ENCODE measurements at places on chromosomes 16 and 17. TPM values are rescaled to one million over a fixed set of nuclear protein-coding genes. Genes with fewer than 3 reads are reported as not detected.
A peak's percentile ranks its signal among the peaks of the same experiment; 100 is the strongest.

Gene CBX4
- 28.7 TPM for total RNA-seq

Gene HS3ST4
- not detected for total RNA-seq

Gene SRCIN1
- 2.0 TPM for total RNA-seq

Gene VPS9D1
- total RNA-seq = 12.6 TPM

Gene KCTD11
- 3.9 TPM for total RNA-seq

Gene MSI2
- total RNA-seq = 118 TPM

Gene SLC13A5
- total RNA-seq = not detected

Gene CACNG1
- total RNA-seq = not detected

GRCh38 chr16:55151561-55152305 is 172.3 kb upstream of the IRX6 start:
- H3K36me3 ChIP-seq = no peaks in the 10 kb centered on the region
- H3K4me3 ChIP-seq = no peak overlapping the region
- DNase-seq = no peak
- no peak overlapping the region for H3K27ac ChIP-seq

- peaks cover 25% of the 10 kb centered on the region for H3K27me3 ChIP-seq
- peaks cover 23% of the 10 kb centered on the region for H3K4me1 ChIP-seq
- no peak overlapping the region for H3K4me3 ChIP-seq
- no peaks in the 10 kb centered on the region for H3K36me3 ChIP-seq
Measured at GRCh38 chr16:4984174-4984990, 26.3 kb downstream of the SEC14L5 start.

DNA sequence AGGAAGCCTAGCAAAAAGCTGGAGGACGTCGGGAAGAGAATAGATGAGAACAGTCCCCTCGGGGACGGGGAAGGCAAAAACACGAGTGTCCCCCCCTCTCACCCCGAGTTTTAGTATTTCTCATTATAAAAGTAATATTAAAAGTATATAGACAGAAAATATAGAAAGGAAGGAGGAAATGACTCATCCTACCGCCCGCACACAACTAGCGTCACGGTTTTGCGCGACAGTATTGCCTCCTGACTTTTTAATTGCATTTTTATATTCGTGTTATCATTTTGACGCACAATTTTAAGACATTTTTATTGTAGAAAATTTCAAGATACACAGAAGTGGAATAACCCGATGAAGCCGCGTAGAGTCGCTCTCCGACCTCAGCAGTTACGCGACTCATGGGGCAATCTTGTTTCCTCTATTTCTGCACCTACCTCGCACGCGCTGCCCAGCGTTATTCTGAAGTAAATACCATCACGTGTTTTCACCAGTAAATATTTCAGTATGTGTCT is 652 bp upstream of the SLC25A19 start:
- peaks cover 16% of the 10 kb centered on the region for H3K36me3 ChIP-seq
- H3K27ac ChIP-seq = peak overlapping the region; percentile 95
- H3K4me1 ChIP-seq = peaks cover 17% of the 10 kb centered on the region
- H3K4me3 ChIP-seq = peak overlapping the region; percentile 82

DNA sequence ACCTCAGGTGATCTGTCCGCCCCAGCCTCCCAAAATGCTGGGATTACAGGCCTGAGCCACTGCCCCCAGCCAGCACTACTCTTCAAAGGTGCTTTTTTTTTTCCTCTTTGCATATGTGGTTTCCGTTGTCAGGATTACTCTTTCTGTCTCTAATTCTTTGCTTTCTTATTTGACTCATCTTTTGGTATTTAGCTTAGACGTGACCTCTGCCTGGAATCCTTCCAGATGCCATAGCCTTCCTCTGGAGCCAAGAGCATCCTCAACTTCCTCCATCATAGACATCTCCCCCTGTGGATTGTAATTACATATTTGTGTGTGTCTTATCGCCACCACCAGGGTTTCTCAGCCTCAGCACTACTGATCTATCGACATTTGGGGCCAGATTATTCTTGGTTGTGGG is 84.4 kb upstream of the XYLT1 start:
- no peak overlapping the region for H3K27ac ChIP-seq
- no peak overlapping the region for H3K4me3 ChIP-seq
- peaks cover 82% of the 10 kb centered on the region for H3K27me3 ChIP-seq
- no peaks in the 10 kb centered on the region for H3K36me3 ChIP-seq
- H3K4me1 ChIP-seq = no peaks in the 10 kb centered on the region
- DNase-seq = no peak

DNA sequence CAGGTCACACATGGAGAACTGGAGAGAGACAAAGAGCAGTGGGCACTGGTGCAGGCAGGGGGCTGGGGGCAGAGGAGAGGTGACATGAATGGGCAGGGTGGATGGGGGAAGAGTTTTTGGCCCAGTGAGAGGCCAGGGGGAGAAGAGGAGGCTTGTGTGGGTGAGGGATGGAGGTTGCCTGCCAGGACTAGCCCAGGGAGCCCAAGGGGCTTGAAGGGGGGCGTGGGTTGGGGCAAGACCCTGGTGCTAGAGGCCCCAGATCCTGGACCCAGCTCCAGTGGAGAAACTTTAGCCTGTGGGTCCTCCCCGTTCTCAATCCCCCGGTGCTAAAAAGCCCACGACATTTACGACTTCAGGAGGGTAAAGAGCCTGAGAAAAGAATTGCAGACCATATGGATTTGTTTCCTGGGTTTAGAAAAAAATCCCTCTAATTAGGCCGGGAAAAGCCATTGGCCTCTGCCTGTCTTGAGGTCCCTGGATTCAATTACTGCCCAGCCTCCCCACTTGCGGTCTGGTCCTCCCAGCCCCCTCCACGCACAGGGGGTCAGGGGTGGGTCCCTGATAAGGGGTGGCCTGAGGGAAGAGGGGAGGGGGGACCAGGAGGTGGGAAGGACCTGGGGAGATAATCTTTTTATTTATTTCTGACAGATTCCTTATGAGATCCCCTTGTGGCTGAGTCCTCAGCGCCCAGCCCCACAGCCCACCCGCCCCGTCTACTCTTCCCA is 33.0 kb downstream of the NGFR start:
- peaks cover 61% of the 10 kb centered on the region for H3K27me3 ChIP-seq
- no peak overlapping the region for H3K4me3 ChIP-seq
- no peaks in the 10 kb centered on the region for H3K36me3 ChIP-seq
- H3K27ac ChIP-seq = no peak overlapping the region

GRCh38 chr16:50681021-50681885 is at the start of gene SNX20:
SNX20 (minus strand) TSS chr16:50681312; CDS start chr16:50677526, 3,786 bp downstream.
- DNase-seq = peak; percentile 33
- H3K27me3 ChIP-seq = peaks cover 17% of the 10 kb centered on the region
- no peak within 1 kb of the TSS for H3K27ac ChIP-seq

DNA sequence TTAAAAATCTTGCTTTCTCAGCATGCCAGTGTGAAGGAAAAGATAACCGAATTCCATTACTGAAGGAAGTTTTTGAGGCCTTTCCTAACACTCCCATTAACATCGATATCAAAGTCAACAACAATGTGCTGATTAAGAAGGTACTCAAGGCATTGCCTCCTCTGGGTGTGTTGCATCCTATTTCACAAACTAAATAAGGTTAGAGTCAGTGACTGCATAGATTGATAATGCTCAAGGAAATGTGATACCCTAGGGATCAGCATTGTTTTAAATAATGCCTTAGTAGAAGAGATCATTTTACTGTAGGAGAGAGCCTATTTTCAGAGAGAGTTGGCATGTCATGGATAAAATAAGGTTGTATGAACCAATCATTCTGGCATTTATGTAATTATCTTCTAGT is 36.8 kb downstream of the GDPD1 start:
- H3K27ac ChIP-seq = no peak overlapping the region
- peaks cover 1% of the 10 kb centered on the region for H3K36me3 ChIP-seq
- H3K4me3 ChIP-seq = no peak overlapping the region

- DNase-seq = no peak
- H3K27ac ChIP-seq = no peak overlapping the region
- H3K27me3 ChIP-seq = peaks cover 21% of the 10 kb centered on the region
- no peaks in the 10 kb centered on the region for H3K36me3 ChIP-seq
Measured at GRCh38 chr16:16887193-16887592, 508.3 kb downstream of the NPIPA7 start.

GRCh38 chr17:10021272-10021984 is 116.4 kb upstream of the RCVRN start:
- peaks cover 80% of the 10 kb centered on the region for H3K4me1 ChIP-seq
- peak overlapping the region; percentile 37 for H3K27ac ChIP-seq
- no peaks in the 10 kb centered on the region for H3K27me3 ChIP-seq
- no peak overlapping the region for H3K4me3 ChIP-seq

DNA sequence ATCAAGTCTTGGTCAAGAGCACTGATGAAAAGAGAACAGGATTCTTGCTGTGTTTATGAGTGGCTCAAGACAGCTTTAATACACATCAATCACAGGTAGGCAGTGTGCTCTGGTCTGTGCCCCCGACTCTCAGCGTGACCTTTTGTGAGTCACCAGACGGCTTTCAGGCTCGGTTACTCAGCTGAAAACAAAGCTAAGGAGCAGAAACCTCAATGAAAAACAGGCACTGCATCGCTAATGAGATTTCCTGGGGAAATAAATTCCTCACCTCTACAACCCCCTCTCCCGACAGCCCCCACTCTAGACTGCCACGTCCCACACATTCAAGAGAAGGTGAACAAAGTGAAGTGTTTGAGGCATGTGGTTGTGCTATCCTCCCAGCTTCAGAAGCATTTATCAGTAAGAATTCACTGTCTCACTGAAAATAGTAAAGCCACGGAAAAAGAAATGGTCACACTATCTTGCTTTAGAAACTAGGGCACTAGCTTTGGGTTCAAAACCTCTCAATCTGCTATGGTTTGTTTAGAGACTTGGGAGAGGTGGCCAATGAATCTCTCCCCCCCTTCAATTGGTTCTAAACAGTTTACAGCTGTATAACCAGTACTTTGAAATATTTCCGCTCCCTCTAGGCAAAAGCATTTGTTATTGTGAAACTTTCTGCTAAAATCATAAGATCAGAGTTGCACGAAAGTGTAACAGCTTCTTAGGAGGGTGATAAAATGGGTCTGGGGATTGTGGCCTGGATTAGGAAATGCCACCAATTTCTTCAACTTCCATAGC is 199.5 kb upstream of the PMFBP1 start:
- no peaks in the 10 kb centered on the region for H3K4me1 ChIP-seq
- no peak overlapping the region for H3K27ac ChIP-seq
- no peak overlapping the region for H3K4me3 ChIP-seq
- H3K27me3 ChIP-seq = no peaks in the 10 kb centered on the region
- H3K36me3 ChIP-seq = no peaks in the 10 kb centered on the region
- DNase-seq = no peak

- H3K4me3 ChIP-seq = no peak overlapping the region
- no peak for DNase-seq
- H3K36me3 ChIP-seq = no peaks in the 10 kb centered on the region
- no peaks in the 10 kb centered on the region for H3K27me3 ChIP-seq
- peaks cover 44% of the 10 kb centered on the region for H3K4me1 ChIP-seq
Measured at GRCh38 chr16:67490335-67491096, 7.2 kb upstream of the AGRP start.

- no peak overlapping the region for H3K27ac ChIP-seq
- no peak for DNase-seq
- peaks cover 25% of the 10 kb centered on the region for H3K27me3 ChIP-seq
- no peak overlapping the region for H3K4me3 ChIP-seq
Measured at GRCh38 chr17:62101090-62101489, 36.0 kb upstream of the MED13 start.

DNA sequence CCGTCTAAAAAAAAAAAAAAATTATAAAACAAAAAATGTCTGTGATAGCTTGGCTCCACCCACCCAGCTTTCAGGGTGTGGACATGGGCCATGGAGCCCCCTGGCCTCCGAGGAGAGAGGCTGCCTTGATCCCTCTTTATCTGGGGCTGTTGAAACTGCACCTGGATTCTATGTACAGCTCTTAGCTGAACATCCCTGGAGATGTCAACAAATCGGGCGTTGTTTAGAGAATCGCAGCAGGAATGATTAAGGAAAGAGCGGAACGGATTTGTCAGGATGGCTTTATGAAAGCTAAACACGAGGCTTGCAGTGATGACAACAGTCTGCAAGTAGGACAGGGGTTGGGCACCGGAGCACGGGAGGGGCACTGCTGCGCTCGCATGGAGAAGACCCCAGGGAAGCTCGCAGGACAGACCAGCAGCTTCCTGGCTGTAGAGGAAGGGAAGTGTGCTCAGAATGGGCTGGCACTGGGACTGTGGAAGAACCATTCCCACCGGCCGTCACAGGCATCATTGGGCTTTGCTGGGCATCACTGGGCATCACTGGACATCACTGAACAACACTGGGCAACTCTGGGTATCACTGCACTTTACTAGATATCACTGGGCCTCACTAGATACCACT is 195.8 kb upstream of the FOXF1 start:
- no peaks in the 10 kb centered on the region for H3K36me3 ChIP-seq
- no peak overlapping the region for H3K27ac ChIP-seq
- DNase-seq = no peak
- H3K4me1 ChIP-seq = no peaks in the 10 kb centered on the region
- H3K4me3 ChIP-seq = no peak overlapping the region
- H3K27me3 ChIP-seq = peaks cover 62% of the 10 kb centered on the region

DNA sequence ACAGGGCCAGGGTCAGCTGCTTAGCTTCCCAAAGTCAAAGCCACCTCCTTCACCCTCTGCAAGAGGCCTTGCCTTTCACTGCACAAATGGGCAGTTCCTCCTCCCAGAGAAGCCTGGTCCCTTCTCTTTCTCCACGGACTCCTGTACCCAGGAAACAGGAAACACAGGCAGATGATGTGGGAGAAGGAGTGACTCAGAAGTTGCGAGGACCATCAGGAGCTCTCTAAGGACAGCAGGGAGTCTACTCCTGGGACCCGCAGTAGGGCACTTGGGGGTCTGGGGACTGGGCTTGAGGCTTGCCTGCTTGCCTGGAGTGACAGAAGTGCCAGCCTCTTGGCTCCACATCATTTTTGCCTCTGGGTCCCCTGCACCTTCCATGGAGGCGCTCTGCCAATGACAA is 47.4 kb upstream of the KSR1 start:
- H3K4me1 ChIP-seq = peaks cover 15% of the 10 kb centered on the region
- no peak for DNase-seq
- H3K27me3 ChIP-seq = no peaks in the 10 kb centered on the region
- no peaks in the 10 kb centered on the region for H3K36me3 ChIP-seq
- no peak overlapping the region for H3K27ac ChIP-seq

GRCh38 chr17:17853811-17854447 is 17.1 kb upstream of the SREBF1 start:
- H3K27me3 ChIP-seq = no peaks in the 10 kb centered on the region
- H3K4me3 ChIP-seq = no peak overlapping the region
- DNase-seq = no peak

- no peak for DNase-seq
- peaks cover 94% of the 10 kb centered on the region for H3K27me3 ChIP-seq
- peaks cover 7% of the 10 kb centered on the region for H3K4me1 ChIP-seq
- H3K36me3 ChIP-seq = no peaks in the 10 kb centered on the region
- no peak overlapping the region for H3K4me3 ChIP-seq
- H3K27ac ChIP-seq = no peak overlapping the region
Measured at GRCh38 chr16:86391984-86392383, 118.3 kb upstream of the FOXF1 start.

GRCh38 chr17:56675876-56676660 is 82.6 kb downstream of the NOG start:
- DNase-seq = no peak
- H3K36me3 ChIP-seq = no peaks in the 10 kb centered on the region
- H3K4me1 ChIP-seq = peaks cover 9% of the 10 kb centered on the region
- H3K27ac ChIP-seq = no peak overlapping the region

- H3K4me3 ChIP-seq = no peak overlapping the region
- no peak for DNase-seq
- H3K4me1 ChIP-seq = no peaks in the 10 kb centered on the region
- no peak overlapping the region for H3K27ac ChIP-seq
Measured at GRCh38 chr17:70956726-70957125, 787.4 kb downstream of the KCNJ2 start.

GRCh38 chr16:28208131-28208530 is 3.6 kb downstream of the XPO6 start:
- no peak for DNase-seq
- H3K27me3 ChIP-seq = no peaks in the 10 kb centered on the region
- peaks cover 47% of the 10 kb centered on the region for H3K4me1 ChIP-seq
- peaks cover 42% of the 10 kb centered on the region for H3K36me3 ChIP-seq
- no peak overlapping the region for H3K27ac ChIP-seq

Data from left ventricle myocardium inferior (tissue), 1 donor.